ENCODE measurements at places on chromosomes 4 and X.

DNA sequence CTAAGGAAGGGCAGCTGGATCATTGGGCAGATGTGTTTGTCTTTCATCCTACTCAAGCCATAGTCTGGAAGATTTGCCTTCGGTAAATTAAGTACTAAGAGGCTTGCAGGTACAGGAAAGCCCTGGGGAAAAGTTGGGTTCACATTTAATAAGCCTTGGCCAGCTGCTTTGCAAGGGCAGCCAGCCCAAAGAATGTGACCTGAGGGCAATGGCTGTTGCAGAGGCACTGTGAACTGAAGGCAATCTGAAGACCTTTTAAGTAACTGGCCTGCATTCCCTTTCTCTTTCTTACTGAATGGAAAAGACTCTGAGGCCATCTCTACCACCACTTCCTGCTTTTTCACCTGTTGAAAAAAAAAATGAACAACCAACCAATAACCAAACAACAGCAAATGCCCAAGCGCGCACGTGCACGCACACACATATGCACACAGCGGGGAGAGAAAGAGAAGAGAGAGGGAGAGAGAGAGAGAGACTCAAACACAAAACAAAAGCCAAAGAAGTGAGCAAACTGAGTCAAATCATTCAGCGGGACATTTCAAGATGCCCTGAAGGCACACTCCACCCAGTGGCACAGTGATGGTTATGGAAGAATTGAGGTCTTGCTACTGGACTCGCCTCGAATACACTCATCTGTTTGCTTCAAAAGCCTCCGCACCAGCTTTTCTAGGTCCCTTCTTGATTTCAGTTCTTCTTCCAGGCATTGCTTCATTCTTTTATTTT is 19.6 kb downstream of the CD40LG start:
- DNase-seq: no peak

GRCh38 chr4:8303485-8304281 is 34.1 kb downstream of the HTRA3 start:
- DNase-seq: no peak

GRCh38 chrX:1249101-1249887 is 19.3 kb upstream of the CSF2RA start:
- DNase-seq: no peak

DNA sequence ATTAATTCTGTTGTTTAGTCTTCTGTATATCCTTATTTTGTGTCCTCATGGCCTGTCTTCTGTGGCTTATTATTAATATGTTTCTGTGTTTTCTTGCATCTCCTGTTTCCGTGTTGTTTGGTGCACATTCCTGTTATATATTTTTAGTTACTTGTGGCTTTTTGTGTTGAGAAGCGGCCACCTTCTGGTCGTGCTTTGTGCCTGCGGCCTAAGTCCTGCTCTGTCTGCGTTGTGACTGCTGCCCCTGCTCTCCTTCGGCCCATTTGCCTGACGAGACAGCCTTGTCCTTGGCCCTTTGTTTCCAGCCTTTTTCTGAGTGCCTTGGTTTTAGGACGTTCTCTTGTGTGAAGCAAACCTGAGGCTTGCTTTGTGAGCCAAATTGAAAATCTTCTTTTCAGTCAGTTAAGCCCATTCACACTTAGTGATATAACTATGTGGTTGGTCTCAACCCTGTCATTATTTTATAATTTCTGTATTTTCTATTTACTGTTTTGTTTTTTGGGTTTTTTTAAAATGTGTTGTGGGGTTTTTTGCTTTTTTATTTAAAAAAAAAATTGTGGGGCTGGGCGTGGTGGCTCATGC is 43.8 kb downstream of the TNIP2 start:
- DNase-seq: no peak

DNA sequence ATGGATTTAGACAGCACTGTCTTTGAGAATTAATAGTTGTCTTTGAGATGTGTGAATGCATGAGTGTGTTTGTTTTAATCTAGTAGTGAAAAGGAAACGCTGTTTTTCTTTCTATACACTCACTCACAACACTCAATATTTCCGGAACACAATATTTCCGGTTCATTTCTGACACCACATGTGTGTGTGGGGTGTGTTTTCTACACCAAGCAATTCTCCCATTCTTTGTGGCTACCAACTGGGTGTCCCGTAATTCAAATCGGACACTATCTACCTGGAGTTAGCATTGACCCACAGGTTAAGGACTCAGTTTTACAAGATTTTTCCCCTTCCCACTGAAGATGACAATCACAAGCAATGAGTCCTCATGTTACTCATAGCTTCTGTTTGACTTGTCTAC is 113.9 kb downstream of the SNCA start:
- DNase-seq: no peak

DNA sequence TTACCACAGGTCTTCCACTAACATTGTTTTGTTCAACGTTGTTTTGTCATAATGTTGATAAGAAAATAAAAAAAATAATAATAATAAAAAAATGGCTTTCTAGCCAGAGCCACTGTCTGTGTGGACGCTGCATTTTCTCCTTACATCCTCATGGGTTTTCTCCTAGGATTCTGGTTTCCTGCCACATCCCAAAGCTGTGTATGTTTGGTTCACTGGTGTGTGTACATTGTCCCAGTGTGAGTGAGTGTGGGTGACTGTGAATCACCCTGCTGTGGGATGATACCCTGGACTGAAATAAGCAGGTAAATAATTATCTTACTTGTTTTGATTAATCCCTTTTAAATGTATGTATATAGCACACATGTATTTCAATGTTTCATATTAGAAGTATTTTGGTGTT is 2154.4 kb upstream of the AGA start:
- DNase-seq: no peak

DNA sequence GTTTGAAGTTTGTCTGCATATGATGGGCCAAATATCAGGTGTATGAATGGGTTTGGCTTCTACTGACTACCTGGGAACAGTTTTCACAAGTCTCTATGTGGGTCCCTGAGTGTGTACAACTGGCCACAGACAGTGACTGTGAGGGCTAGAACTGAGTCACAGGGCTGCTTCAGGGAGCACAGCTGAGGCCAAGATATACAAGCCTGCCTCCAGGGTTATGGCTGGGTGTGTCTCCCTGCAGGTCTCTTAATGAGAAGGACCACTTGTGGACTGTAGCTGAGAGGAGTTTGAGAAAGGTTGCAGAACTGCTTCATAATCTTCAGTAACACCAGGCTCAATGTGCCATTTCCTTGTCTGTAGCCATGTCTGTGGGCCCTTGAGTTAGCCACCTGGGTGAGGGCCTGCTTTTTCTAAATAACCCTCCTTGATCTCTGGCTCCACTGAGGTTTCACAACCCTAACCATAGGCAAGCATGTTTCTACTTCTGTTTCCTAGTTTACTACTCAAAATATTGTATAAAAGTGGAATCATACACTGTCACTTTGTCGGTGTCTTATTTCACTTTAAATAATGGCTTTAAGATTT is 81.3 kb downstream of the ZNF732 start:
- DNase-seq: no peak

DNA sequence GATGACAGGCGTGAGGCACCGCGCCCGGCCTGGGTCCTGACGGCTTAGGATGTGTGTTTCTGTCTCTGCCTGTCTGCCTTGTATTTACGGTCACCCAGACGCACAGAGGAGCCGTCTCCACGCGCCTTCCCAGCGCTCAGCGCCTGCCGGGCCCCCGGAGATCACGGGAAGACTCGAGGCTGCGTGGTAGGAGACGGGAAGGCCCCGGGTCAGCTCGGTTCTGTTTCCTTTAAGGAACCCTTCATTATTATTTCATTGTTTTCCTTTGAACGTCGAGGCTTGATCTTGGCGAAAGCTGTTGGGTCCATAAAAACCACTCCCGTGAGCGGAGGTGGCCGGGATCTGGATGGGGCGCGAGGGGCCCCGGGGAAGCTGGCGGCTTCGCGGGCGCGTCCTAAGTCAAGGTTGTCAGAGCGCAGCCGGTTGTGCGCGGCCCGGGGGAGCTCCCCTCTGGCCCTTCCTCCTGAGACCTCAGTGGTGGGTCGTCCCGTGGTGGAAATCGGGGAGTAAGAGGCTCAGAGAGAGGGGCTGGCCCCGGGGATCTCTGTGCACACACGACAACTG is 1.3 kb downstream of the SHOX start:
- DNase-seq: no peak

GRCh38 chr4:73943555-73943954 is 38.3 kb downstream of the PF4 start:
- no peak for DNase-seq

DNA sequence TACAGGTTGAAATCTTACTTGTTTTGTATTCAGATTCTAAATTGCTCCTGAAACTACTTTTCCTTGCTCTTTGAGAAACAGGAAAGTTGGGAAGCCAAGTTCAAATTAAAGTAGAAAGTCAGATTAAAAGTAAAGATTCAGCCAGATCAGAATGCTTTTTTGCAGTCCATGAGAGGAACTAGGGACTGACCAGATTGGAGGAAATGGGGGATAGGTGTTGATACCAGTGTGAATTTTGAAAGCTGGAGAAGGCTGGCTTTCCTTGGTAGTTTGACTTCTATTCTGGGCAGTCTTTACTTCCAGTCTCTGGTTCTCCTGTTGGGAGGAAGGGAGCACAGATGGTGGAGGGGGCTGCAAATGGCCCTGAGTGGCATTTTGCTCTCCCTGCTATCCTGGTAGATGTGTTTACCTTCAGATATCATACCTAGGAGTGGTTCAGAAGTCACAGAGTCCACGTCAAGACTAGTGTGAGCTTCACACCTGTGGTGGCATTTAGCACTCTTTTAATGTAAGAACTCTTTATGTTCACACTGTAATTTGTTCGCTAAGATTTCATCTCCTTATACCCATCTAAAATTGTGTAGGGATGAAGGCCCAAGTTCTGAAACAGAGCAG is 68.8 kb downstream of the FNIP2 start:
- no peak for DNase-seq

- no peak for DNase-seq
Observed at GRCh38 chr4:65193985-65194384, 476.3 kb downstream of the EPHA5 start.

GRCh38 chr4:21948347-21949072 is at the start of gene KCNIP4:
Gene KCNIP4, minus strand, starts transcription at chr4:21948772.
- no peak for DNase-seq

- no peak for DNase-seq
Observed at GRCh38 chr4:948101-948935, 16.1 kb downstream of the TMEM175 start.

GRCh38 chr4:16626945-16627344 is 271.5 kb downstream of the LDB2 start:
- DNase-seq: no peak

- DNase-seq: no peak
Observed at GRCh38 chr4:41442810-41443209, 95.1 kb upstream of the LIMCH1 start.

DNA sequence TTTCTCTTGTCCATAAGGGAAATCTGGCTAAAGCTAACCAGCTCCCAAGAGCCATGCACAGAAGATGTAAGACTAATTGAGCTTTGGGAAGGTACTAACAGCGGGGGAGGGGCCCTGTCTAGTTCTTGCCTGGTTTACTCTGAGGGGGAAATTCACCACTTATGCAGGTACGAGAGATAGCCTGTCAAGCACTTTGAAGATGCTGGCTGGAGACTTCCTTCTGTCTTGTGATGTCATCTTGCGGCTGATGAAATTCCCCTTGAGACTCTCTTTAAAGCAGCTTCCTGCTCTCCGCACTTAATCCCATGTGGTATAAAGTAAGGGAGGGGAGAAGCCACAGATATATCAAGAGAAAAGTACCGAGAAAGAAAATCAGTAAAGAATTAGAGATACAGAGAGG is 345.3 kb downstream of the MAPK10 start:
- DNase-seq: no peak

DNA sequence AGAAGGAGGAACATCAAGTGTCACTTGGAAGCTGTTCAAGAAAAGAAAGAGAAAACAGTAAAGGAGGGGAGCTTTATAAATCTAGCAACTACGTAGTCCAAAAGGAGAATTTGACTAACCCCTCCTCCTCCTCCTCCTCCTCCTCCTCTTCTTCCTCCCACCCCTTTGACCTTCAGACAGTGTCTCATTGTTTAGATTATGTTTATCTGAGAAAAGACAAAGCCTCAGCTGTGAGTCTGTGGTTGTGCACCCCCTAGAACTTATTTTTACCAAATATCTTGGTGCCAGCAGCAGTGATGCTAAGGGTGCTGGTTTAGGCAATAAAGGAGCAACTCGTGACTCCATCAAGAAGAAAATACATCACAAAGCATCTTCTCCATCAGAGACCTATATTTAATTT is 68.9 kb upstream of the BMP2K start:
- no peak for DNase-seq

DNA sequence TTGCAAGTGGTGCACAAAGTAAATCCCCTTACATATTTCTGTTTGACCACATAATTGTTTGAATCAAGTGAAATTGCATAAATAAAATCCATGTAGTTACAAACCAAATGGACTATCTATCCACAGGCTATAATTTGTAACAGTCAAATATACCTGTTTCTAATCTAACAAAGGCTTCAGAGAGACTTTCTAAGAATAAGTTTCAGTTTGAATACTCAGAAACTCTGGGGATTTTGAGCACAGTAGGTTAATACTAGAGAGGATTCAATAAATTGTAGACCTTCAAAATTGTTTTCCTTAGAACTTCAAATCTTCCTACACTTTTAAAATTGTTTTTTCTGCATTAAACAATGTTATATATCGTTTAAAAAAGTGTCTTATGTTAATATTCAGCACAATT is 1250.1 kb downstream of the NLGN4X start:
- DNase-seq: no peak

GRCh38 chr4:175767150-175767549 is 44.9 kb downstream of the GPM6A start:
- no peak for DNase-seq

GRCh38 chr4:152398060-152398459 is 137.8 kb downstream of the FBXW7 start:
- DNase-seq: no peak

DNA sequence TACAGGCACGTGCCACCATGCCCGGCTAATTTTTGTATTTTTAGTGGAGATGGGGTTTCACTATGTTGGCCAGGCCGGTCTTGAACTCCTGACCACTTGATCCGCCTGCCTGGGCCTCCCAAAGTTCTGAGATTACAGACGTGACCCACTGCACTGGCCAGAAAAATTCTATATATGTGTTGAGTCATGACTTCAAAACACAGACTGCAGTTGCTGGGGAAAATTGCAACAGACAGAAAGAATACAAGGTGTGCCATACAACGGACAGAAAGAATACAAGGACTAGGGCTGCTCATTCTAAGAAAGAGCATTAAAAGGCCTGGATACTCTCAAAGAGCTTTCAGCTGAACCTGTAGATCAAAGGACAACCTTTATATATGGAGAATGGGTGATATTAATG is 109.6 kb upstream of the ACSL4 start:
- no peak for DNase-seq

DNA sequence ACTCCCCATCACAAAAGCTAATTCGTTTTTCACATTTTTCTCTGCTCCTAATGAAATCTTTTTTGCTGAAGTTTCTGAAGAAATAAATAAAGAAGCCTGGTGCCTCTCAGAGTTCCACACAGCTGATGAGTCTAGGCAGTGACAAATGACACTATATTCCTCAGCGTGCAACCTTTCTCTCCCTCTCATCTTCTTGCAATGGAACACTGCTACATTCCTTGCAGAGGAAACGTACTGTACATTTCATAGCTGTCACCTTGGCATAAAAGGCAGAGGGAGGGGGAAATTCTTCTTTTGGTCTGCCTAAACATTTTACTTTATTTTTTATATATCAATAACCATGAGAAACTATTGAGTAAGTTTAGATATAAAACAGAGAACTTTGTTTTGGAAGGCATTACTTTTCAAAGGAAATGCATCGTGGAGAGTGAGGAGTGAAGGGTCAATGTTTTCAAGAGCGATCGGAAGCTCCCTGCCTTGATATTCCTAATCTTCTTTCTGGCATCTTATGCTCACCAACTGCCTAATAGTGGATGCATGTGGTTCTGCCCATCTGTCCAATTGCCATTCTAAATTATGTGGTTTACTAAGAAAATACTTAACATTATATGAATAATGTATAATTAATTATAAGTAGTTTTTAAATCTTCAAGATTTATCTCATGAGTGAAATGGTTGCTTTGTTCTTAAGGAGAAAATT is 29.4 kb downstream of the SNCA start:
- DNase-seq: peak; percentile 85
